ENCODE measurements at places on chromosomes 1 and 21. TPM values are rescaled to one million over a fixed set of nuclear protein-coding genes. Genes with fewer than 3 reads are reported as not detected.

Gene OR2T2
- not detected for total RNA-seq

Gene S100PBP
- 18.0 TPM for total RNA-seq

Gene GUCA2A
- not detected for total RNA-seq

Gene GCSAML
- total RNA-seq: not detected

Gene ZDHHC18
- total RNA-seq: 15.3 TPM
